ENCODE measurements at places on chromosomes 2 and 18. TPM values are rescaled to one million over a fixed set of nuclear protein-coding genes. Genes with fewer than 3 reads are reported as not detected.
A peak's percentile ranks its signal among the peaks of the same experiment; 100 is the strongest.

DHRS9 gene
- 4.6 TPM for total RNA-seq

DNA sequence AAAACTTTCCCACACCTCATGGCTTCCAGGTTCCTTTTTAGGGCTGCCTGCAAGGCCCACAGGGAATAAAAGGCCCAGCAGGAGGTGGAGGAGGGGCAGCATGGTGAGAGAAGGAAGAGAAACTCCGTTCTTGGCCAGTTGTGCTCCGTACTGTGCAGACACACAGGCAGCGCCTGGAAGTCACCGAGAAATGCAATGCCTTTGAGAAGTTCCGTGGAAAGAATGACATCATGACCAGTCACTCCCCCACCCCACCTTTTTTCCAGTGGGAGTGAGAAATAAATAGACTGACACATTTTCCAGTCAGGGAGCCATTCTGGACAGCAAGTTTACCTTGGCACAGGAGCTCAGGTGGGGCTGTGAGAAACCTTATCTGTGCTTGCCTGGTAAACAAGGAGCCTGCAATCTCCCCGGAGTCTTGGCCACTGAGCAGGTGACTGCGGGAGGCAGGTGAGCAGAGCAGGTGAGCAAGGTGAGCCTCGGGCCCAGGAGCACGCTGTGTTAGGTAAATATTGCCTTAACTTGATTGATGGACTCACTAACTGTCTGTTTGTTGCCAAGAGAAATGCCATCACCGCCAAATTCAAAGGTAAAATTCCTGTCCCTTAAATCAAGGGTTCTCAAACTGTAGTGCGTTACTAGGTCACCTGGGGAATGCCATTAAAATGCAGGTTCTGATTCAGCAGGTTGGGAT, 13.5 kb upstream of the LBH start:
- no peaks in the 10 kb centered on the region for H3K27me3 ChIP-seq
- H3K4me1 ChIP-seq = no peaks in the 10 kb centered on the region
- DNase-seq = no peak
- no peak overlapping the region for H3K4me3 ChIP-seq

KIF1A gene
- 125 TPM for total RNA-seq

MYO3B gene
- 0.50 TPM for total RNA-seq

DNA sequence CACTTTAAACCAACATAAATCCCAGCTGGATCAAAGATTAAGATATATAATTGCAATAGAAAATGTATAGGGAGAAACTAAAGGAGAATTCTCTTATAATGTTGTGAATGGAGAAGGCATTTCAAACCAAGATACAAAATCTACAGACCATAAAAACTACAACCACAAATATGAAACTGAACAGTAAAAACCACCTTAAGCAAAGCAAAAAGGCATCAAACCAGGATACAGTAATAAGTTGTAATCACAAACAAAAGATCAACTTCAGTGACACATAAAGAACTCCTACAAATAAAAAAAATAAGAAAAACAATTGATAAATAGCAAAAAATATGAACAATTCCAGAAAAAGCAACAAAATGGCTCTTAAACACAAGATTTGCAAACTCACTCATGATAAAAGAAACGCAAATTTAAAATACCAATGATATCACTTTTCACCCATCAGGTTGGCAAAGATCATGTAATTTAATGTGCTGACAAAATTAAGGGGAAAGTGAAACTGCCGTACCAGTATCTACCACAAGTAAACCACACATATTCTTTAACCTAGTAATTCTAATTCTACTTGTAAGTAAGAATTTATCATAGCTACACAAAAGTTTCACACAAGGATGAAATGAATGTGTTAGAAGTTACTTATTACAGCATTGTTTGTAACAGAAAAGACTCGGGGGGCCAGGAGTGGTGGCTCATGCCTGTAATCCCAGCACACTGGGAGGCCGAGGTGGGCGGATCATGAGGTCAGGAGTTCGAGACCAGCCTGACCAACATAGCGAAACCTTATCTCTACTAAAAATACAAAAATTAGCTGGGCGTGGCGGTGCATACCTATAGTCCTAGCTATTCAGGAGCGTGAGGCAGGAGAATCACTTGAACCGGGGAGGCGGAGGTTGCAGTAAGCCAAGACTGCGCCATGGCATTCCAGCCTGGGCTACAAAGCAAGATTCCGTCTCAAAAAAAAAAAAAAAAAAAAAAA, 101.9 kb downstream of the USP34 start:
- H3K36me3 ChIP-seq = peaks cover 13% of the 10 kb centered on the region
- no peak for DNase-seq
- no peak overlapping the region for H3K27ac ChIP-seq
- no peaks in the 10 kb centered on the region for H3K4me1 ChIP-seq
- H3K27me3 ChIP-seq = no peaks in the 10 kb centered on the region

SERPINB12 gene
- total RNA-seq = not detected

GRCh38 chr2:38791744-38792143, 13.7 kb downstream of the GEMIN6 start:
- DNase-seq = no peak
- no peaks in the 10 kb centered on the region for H3K36me3 ChIP-seq
- no peaks in the 10 kb centered on the region for H3K27me3 ChIP-seq
- H3K4me3 ChIP-seq = no peak overlapping the region
- no peaks in the 10 kb centered on the region for H3K4me1 ChIP-seq
- H3K27ac ChIP-seq = no peak overlapping the region

MATN3 gene
- total RNA-seq = 4.1 TPM

DNA sequence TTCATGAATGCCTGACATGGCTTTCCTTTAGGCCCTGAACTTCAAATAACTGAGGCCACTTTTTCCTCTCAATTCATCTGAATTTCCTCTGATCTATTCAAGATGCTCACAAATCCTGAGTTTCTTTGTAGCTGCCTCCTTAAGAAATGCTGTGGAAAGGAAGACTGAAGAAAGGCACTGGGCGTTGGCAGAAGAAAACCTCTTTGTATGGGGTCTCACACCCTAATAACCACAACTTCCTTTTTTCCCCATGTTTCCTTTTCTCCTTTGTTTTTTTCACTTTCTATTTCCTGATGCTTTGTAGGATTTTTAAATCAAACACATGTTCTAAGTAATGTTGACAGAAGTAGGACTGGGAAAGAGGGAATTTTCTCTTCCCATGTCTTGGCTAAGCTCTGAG, 447.4 kb downstream of the CMPK2 start:
- H3K4me3 ChIP-seq = no peak overlapping the region
- H3K27ac ChIP-seq = no peak overlapping the region
- no peaks in the 10 kb centered on the region for H3K4me1 ChIP-seq
- DNase-seq = no peak

- no peak overlapping the region for H3K27ac ChIP-seq
- DNase-seq = no peak
- no peaks in the 10 kb centered on the region for H3K36me3 ChIP-seq
- no peak overlapping the region for H3K4me3 ChIP-seq
Observed at GRCh38 chr2:183117226-183117625, 7.0 kb upstream of the NUP35 start.

UGT1A5 gene
- not detected for total RNA-seq

- no peaks in the 10 kb centered on the region for H3K36me3 ChIP-seq
- no peak overlapping the region for H3K4me3 ChIP-seq
- H3K27me3 ChIP-seq = no peaks in the 10 kb centered on the region
- H3K4me1 ChIP-seq = no peaks in the 10 kb centered on the region
- no peak overlapping the region for H3K27ac ChIP-seq
Observed at GRCh38 chr2:178152033-178152432, 39.8 kb downstream of the RBM45 start.

DNA sequence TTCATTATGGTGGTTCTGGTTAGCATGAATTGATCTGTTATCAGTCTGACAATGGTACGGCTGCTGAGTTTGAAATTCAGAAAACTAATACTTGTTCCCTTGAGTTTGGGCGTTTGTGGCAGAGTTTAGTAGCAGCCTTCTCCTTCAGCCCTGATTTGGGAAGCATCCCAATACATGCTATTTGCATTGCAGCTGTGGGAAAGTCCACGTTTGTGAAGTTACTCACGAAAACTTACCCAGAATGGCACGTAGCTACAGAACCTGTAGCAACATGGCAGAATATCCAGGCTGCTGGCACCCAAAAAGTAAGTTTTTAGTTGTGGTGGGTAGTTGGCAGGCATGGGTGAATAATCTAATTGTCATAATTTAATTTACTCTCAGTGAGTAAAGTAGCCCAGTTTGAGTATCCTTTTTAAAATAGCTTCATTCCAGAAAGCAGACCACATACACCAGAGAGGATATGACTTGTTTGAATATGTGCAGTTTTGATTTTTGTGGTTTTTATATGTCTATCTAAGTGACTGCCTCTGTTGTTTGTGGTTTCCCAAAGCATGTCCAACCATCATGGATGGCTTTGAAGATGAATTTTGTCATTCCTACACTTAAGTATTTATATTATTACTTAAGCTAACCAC, 12.2 kb downstream of the DGUOK start:
- no peak for DNase-seq
- peaks cover under 1% of the 10 kb centered on the region for H3K36me3 ChIP-seq
- H3K4me3 ChIP-seq = no peak overlapping the region
- H3K4me1 ChIP-seq = no peaks in the 10 kb centered on the region

- DNase-seq = no peak
- H3K27me3 ChIP-seq = no peaks in the 10 kb centered on the region
- H3K4me1 ChIP-seq = peaks cover 18% of the 10 kb centered on the region
- H3K4me3 ChIP-seq = no peak overlapping the region
- H3K27ac ChIP-seq = no peak overlapping the region
- no peaks in the 10 kb centered on the region for H3K36me3 ChIP-seq
Observed at GRCh38 chr2:96075199-96075771, 40.6 kb upstream of the GPAT2 start.

DNA sequence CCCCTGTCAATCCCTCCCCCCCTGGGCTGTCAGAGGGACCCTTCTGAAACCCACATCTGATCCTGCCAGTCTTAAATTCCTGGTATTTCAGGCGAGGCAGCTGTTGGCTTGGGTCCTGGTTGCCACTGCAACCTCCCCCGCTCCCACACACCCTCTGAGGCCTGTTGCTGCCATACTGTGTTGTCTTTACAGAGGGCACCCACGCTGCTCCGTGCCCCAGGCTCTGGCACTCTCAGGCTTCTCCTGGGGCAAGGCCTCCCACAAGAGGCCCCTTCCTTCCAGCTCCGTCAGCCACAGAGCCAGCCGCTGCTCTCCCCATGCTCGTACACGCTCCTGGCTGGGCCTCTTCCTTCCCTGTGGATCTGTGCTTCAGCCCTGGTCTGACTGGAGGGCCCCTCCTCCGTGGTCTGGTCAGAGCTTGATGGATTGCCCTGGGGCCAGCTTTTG, 8.6 kb downstream of the CABLES1 start:
- H3K36me3 ChIP-seq = peaks cover 2% of the 10 kb centered on the region
- peaks cover under 1% of the 10 kb centered on the region for H3K27me3 ChIP-seq
- no peak overlapping the region for H3K27ac ChIP-seq
- no peak for DNase-seq
- no peak overlapping the region for H3K4me3 ChIP-seq

VWA3B gene
- 4.1 TPM for total RNA-seq

DNA sequence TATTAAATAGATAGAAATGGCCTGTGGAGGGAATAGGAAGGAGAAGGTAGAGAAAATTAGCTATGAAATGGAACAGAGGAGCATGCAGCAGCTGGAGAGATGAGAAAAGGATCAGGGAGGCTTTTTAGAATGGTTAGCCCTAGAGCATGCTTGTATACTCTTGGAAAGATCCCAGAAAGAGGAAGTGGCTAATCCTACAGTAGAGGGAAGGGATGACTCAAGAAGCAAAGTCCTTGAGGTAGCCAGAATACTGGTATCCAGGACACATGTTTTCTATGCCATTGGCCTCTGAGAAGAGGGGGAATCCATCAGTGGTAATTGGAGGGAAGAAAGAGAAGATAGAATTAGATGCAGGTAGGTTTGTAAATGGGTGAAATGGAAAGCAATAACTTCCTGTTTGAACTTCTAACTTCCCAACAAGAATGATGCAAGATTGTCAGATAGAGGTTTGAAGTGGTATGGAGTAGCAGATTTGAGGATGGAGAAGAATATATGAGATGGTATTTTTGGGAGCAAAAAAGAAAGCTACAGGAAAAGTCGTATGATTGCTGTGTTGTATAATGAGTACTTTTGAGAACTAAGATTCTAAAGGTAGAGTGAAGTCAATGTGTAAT, 17.1 kb upstream of the OSBPL6 start:
- no peaks in the 10 kb centered on the region for H3K36me3 ChIP-seq
- no peaks in the 10 kb centered on the region for H3K27me3 ChIP-seq
- H3K4me1 ChIP-seq = no peaks in the 10 kb centered on the region
- H3K27ac ChIP-seq = no peak overlapping the region
- DNase-seq = no peak
- no peak overlapping the region for H3K4me3 ChIP-seq

DNA sequence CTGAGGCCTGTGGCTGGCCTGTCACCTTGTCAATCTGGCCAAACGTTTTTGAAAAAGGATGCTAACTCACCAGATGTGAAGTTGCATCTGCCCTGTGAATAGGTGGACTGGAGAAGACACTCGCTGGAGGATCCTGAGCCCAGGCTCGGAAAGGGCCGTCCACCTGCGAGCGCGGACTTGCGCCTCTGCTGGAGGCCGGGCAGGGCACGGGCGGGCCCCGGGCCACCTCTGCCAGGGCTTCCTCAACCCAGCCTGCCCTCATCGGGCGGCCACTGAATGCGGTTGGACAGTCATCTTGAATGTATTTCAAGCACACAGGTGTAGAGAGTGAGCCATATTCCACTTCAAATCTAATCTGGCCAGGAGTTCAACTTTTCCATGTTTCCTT, 83.9 kb downstream of the FAM210A start:
- no peak overlapping the region for H3K27ac ChIP-seq
- no peak overlapping the region for H3K4me3 ChIP-seq
- no peak for DNase-seq
- no peaks in the 10 kb centered on the region for H3K27me3 ChIP-seq
- peaks cover 12% of the 10 kb centered on the region for H3K36me3 ChIP-seq

DUSP2 gene
- total RNA-seq = 7.3 TPM

GRCh38 chr2:149972066-149972465, 384.5 kb upstream of the MMADHC start:
- DNase-seq = peak; percentile 11
- H3K27ac ChIP-seq = no peak overlapping the region
- no peaks in the 10 kb centered on the region for H3K4me1 ChIP-seq
- H3K27me3 ChIP-seq = no peaks in the 10 kb centered on the region
- H3K36me3 ChIP-seq = no peaks in the 10 kb centered on the region

GRCh38 chr2:110869472-110870446, 137.4 kb downstream of the ACOXL start:
- no peak for DNase-seq
- H3K4me3 ChIP-seq = no peak overlapping the region
- H3K27me3 ChIP-seq = no peaks in the 10 kb centered on the region
- H3K4me1 ChIP-seq = peaks cover 9% of the 10 kb centered on the region
- no peak overlapping the region for H3K27ac ChIP-seq

GRCh38 chr2:162574615-162575452, 230.9 kb downstream of the GCA start:
- no peak for DNase-seq
- H3K4me1 ChIP-seq = no peaks in the 10 kb centered on the region
- no peaks in the 10 kb centered on the region for H3K27me3 ChIP-seq
- H3K27ac ChIP-seq = no peak overlapping the region
- H3K4me3 ChIP-seq = no peak overlapping the region
- H3K36me3 ChIP-seq = no peaks in the 10 kb centered on the region

ABCB11 gene
- total RNA-seq = 0.20 TPM
